Body of pancreas (tissue), 4 donors: ENCODE measurements at places on chromosomes 11 and 22.

DNA sequence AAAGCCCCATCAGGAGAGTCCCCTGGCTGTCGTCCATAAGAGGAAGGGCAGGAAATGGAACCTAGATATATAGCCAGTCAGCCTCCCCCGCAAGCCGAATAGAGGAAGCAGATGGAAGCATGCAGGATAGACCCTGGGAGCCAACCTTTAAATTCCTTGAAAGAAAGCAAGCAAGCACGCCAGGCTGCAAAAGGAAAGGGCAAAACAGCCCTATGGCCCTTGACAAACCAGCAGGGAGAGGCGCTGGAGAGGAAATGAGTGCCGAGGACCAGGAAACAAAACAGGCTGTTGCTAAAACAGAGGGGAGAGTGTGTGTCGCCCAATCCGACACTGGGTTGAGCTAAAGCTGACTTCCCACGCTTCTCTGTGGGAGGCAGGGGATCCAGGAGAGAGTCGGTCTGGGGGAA, 203.5 kb upstream of the MTNR1B start:
- no peaks in the 10 kb centered on the region for H3K4me1 ChIP-seq
- H3K27me3 ChIP-seq = no peaks in the 10 kb centered on the region
- H3K27ac ChIP-seq = no peak overlapping the region
- no peaks in the 10 kb centered on the region for H3K36me3 ChIP-seq
- H3K4me3 ChIP-seq = no peak overlapping the region

DNA sequence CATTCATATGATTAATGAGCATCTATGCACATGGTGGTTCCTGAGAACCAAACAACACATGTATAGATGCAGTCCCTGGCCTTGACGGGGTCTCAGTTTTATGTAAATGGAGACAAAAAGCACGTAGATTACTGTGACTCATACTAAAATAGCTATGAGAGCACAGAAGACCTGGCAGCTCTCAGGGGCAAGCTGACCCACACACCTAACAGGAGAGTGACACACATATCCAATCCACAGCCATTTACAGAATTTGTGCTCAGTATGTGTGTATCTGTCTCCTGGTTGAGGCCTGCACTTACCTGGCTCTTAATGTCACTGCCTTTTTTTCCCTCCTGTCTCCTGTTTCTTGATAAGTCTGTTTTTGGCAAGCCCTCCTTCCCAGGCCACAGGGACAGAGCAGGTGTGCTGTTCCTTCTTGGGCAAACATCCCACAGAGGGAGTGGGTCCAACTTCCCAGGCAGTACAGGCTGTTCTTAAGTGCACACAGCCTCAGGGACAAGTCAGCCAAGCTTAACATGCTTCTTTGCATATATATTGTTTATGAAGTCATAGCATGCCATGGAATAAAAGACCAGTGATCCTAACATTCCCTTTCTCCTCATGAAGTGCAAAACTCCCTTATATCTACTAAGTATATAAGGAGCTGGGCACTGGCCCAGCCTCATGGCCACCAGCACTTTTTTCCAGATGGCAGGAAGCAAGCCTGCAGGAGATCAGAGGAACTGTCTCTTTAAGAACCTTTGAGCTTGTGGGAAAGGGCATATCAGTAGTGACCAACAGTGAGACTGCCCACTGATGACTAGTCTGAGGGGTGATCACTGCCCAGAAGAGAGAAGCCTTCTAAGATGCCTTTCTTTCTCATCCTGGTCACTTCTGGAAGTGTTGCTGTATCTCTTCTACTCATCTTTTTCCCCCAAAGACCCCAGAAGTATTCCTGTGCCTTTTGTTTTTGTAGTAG, 124.7 kb upstream of the CCDC90B start:
- peak overlapping the region; percentile 22 for H3K4me3 ChIP-seq
- peaks cover 37% of the 10 kb centered on the region for H3K4me1 ChIP-seq
- no peaks in the 10 kb centered on the region for H3K27me3 ChIP-seq
- H3K36me3 ChIP-seq = no peaks in the 10 kb centered on the region
- peak; percentile 95 for DNase-seq
- H3K27ac ChIP-seq = peak overlapping the region; percentile 88

DNA sequence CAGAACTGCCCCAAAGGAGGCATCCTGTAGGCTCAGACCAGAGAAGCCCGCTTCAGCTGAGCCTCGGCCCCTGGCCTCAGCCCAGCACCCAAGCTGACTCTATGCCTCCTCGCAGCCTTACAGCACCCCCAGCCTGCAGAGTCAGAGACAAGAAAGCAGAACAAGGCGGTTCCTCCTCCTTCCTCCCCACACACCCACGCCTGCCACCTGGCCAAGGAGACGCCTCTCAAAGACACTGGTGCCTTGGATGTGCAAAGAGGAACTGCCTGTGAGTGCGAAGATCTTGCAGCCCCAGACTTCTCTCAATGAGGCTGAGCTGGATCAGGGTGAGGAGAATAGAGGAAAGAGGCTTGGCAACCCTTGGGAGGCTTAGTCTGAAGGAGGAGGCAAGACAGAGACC, 60.2 kb downstream of the PDE2A start:
- no peak overlapping the region for H3K4me3 ChIP-seq
- no peaks in the 10 kb centered on the region for H3K36me3 ChIP-seq
- H3K27me3 ChIP-seq = no peaks in the 10 kb centered on the region
- no peak overlapping the region for H3K27ac ChIP-seq
- no peaks in the 10 kb centered on the region for H3K4me1 ChIP-seq
- peak; percentile 63 for DNase-seq

DNA sequence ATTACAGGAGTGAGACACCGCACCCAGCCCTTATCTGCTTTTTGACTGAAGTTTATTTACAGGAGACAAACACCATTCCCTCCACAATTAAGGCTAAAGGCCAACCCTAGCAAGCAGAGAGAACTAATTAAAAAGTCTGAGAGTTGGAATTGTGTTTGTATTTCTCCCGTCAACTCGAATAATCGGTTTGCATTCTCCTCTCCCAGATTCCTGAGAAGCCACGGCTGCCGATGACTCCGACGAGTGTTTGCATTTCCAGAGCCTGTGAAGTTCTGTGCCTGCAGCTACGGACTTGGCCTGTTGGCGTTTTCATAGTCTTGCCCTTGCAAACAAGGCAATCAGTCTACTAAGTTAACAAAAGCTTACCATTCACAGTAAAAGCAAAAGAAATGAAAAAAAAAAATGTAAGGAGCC, 73.2 kb upstream of the NUP50 start:
- H3K27me3 ChIP-seq = no peaks in the 10 kb centered on the region
- DNase-seq = peak; percentile 20
- H3K36me3 ChIP-seq = no peaks in the 10 kb centered on the region
- H3K4me1 ChIP-seq = no peaks in the 10 kb centered on the region
- H3K27ac ChIP-seq = no peak overlapping the region

DNA sequence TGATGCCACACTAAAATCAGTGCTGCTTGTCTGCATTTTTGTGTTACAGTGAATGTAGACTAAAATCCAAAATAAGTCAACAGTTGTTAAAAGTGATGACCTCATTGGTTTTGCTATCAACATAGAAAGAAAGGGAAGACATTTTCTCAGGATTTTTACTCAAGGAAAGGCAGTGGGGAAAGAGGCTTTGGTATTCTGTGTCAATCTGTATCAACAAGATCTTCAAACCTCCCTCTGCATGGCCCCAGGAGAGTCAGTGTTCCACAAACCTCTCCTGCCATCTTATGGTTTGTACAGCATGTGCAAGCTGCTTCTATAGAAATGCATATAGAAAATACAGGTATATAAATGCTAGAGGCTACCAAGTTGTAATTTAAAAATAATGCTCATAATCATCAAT, 13.8 kb upstream of the OR51M1 start:
- H3K4me3 ChIP-seq = no peak overlapping the region
- DNase-seq = no peak
- no peaks in the 10 kb centered on the region for H3K27me3 ChIP-seq
- no peaks in the 10 kb centered on the region for H3K4me1 ChIP-seq

DNA sequence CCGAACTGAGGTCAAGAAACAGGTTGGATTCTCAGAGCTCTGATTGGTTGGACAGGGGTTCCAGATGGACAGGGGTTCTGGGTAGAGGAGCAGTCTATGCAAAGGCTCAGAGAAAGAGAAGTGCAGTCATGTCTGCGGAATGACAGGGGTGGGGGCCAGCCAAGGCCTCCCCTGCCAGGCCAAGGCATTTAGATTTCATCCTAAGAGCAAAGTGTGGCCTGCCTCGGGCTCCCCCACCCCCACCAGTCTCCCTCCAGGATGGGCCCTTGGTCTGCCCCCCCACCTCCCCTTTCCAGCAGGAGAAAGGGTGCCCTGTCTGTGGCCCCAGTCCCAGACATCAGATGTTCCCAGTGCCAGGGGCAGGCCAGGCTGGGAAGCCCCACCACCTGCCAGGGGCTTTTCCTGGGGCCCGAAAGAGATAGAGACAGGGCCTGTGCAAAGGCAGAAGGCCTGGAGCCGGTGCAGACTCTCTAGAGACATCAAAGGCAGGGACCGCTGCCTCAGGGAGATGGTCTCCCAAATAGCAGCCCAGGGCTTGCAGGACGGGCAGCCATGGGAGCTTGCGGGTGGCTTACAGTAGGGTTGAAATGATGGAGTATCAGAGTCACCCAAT, 9.4 kb downstream of the SUSD2 start:
- no peak overlapping the region for H3K27ac ChIP-seq
- H3K4me3 ChIP-seq = no peak overlapping the region
- DNase-seq = no peak
- H3K27me3 ChIP-seq = no peaks in the 10 kb centered on the region

DNA sequence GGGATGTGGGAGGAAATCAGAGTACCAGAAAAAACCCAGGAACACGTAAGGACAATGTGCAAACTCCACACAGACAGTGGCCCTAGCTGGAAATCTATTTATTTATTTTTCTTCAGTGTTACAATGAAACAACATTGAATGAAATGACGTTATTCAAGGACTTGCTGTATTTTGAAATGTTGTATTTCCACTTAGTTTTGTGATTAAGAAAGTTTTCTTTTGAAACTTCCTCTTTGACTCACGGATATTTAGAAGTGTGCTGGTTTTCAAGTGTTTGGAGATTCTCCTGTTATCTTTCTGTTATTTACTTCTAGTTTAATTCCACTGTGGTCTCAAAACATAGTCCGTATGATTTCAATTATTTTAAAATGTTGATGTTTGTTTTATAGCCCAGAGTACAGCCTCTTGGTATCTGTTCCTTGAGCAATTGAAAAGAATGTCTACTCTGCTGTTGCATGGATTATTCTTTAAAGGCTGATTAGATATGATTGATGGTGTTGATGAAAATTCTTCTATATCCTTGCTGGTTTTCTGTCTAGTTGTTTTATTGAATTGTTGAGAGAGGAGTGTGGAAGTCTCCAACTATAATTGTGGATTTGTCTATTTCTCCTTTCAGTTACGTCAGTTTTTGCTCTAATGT, 141.0 kb downstream of the ARHGAP20 start:
- no peaks in the 10 kb centered on the region for H3K36me3 ChIP-seq
- DNase-seq = no peak
- no peak overlapping the region for H3K4me3 ChIP-seq
- H3K27me3 ChIP-seq = no peaks in the 10 kb centered on the region

- no peak for DNase-seq
- H3K4me1 ChIP-seq = no peaks in the 10 kb centered on the region
- H3K36me3 ChIP-seq = no peaks in the 10 kb centered on the region
- H3K4me3 ChIP-seq = no peak overlapping the region
- no peaks in the 10 kb centered on the region for H3K27me3 ChIP-seq
Observed at GRCh38 chr11:112806876-112807275, 154.3 kb upstream of the NCAM1 start.

DNA sequence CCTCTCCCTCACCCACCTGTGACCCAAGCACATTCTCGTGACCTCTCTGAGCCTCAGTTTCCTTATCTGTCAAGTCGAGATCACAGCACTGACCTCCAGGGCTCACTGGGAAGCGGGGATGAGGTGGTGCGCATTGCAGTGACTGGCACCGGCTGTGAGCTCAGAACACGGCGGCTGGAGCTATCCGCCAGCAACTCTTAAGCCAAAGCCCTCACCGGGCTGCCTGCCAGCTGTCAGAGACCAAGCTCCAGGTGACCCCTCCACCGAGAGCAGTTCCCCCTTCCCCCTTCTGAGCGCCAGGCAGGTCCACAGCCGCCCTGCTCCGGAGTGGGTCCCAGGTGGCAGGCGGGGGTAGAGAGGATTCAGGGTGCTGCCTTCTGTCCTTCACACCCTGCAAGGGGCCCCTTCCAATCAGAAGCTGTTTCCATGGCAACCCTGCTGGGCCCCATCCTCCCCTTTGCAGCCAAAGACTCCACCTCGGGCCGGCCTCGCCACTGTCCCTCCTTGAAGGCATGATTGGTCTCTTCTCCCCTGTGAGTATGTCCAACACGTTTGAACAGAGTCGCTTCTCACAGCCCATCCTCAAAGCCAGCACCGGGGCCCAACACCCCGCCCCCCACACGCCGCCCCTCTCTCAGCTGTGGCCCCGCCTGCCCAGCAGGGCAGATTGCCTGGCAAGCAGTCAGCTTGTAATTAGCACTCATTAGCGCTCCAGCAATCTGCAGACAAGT, 98.7 kb downstream of the WNT7B start:
- no peak for DNase-seq
- H3K36me3 ChIP-seq = no peaks in the 10 kb centered on the region
- no peaks in the 10 kb centered on the region for H3K27me3 ChIP-seq
- H3K4me3 ChIP-seq = no peak overlapping the region
- H3K27ac ChIP-seq = no peak overlapping the region

DNA sequence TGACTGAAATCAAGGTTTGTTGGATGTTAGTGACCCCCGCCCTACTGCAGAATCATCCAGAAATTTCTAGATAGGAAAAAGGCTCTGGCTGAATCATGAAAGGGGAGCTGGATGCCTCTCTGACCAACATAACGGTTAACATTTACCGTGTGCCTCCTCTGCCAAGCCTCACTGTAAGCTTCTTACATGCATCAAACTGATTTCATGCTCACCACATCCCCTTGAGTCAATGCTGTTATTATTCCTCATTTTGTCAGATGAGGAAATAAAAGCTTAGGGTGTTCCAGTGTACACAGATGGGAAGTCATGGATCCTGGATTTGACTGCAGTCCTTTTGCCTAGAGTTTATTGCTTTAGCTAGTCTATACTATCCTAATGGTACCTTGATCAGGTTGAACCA, 5.9 kb upstream of the HMOX1 start:
- no peaks in the 10 kb centered on the region for H3K27me3 ChIP-seq
- H3K4me1 ChIP-seq = peaks cover 37% of the 10 kb centered on the region
- no peaks in the 10 kb centered on the region for H3K36me3 ChIP-seq
- no peak overlapping the region for H3K4me3 ChIP-seq
- DNase-seq = no peak

DNA sequence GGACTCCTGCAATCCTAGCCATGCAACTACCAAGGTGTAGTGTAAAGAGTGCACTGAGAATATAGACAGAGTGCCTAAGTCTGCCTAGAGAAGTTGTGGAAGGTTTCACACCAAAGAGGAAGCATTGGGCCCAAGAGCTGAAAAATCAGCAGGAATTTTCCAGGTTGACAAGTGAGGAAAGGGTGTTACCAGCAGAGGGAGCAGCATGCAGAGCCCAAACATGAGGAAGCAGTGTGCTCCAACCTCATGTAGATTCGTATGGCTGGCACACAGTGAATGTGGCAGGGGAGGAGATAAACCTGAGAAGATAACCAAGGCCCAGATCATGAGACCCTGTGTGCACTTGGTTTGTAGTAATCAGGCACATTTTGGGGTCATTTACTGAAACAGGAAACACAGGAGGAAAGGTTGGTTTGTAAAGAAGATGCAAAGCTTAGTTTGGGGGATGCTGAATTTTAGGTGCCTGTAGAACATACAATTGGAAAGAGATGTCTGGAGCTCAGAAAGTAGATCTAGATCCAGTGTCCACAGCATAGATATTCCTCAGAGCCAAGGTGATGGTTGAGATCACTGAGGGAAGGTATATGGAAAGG, 1.7 kb downstream of the HPX start:
- peaks cover 9% of the 10 kb centered on the region for H3K4me1 ChIP-seq
- H3K4me3 ChIP-seq = no peak overlapping the region
- peak; percentile 67 for DNase-seq
- no peaks in the 10 kb centered on the region for H3K36me3 ChIP-seq
- H3K27ac ChIP-seq = no peak overlapping the region

GRCh38 chr11:69339983-69340565, 46.1 kb downstream of the MYEOV start:
- peaks cover 15% of the 10 kb centered on the region for H3K4me1 ChIP-seq
- H3K27me3 ChIP-seq = no peaks in the 10 kb centered on the region
- H3K27ac ChIP-seq = no peak overlapping the region
- H3K36me3 ChIP-seq = no peaks in the 10 kb centered on the region
- no peak overlapping the region for H3K4me3 ChIP-seq
